ENCODE measurements at places on chromosomes 3 and 15. TPM values are rescaled to one million over a fixed set of nuclear protein-coding genes. Genes with fewer than 3 reads are reported as not detected.

SNX22 gene
- 3.1 TPM for polyA plus RNA-seq

TMEM266 gene
- 2.8 TPM for polyA plus RNA-seq

GLDN gene
- polyA plus RNA-seq: 0.20 TPM

DNA sequence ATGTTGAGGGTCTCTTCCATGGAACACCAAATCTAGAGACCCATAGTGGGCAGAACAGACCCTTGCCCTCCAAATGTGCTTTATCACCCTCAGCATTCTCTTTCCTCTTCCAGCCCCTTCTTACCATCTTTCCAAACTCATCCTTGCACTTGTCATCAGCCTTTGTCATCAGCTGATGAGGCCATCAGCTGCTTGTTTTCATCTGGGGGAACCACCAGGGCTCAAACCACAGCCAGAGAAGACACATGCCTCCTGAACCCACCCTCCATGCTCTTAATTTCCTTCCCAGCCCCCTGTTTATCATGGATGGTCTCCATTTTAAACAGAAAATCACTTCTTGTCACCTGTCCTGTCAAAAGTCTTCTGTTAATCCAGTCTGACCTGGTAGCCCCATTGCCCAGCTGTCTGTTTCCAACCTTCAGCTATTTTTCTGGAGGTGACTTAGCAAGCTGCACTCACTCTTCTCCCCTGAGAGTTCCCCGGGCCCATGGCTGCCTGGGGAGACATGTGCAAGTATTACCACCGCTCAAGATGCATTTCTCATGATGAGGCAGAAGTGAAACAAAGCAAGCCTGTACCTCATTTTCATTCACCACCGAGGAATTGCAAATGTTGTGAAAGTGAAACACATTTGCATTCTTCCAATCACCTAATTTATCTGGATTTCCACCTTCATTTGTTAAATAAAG lies 14.7 kb upstream of the SYNM start:
- no peak for DNase-seq

DNA sequence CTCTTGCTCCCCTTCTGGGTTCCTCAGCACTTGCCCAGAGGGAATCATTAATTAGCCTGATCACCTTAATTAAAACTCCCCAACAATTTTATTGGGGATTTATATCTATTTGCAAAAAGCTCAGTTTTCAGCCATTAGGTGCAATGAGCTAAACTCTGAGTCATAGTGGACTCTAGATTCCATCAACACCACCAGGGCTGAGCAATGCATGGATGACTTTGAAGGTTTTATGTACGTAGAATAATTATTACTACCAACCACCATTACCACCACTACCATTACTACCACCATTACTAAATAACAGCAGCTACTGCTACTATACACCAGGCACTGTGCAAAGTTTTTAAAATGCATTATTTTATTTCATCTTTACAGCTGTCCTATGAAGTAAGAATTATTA lies 81.2 kb downstream of the ZNF621 start:
- no peak for DNase-seq

DNA sequence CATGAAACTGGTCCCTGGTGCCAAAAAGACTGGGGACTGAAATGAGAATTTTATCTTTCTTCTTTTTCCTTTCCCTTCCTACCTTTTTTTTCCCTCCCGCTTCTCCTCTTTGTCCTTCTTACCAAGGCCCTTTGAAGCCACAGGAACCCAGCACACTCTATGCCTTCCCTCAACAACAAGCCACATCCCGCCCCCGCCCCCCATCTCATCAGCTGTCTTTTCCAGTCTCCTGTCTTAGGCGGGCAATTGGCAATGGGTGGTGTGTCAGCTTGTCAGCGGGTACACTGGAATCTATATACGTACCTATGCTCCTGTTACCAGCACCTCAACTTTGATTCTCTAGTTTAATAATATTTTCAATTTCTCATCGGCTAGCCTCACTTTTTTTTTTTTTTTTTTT lies 56.3 kb upstream of the CHD2 start:
- DNase-seq: no peak
